T-helper 2 cell (primary cell): ENCODE measurements at places on chromosomes 2 and 18.

DNA sequence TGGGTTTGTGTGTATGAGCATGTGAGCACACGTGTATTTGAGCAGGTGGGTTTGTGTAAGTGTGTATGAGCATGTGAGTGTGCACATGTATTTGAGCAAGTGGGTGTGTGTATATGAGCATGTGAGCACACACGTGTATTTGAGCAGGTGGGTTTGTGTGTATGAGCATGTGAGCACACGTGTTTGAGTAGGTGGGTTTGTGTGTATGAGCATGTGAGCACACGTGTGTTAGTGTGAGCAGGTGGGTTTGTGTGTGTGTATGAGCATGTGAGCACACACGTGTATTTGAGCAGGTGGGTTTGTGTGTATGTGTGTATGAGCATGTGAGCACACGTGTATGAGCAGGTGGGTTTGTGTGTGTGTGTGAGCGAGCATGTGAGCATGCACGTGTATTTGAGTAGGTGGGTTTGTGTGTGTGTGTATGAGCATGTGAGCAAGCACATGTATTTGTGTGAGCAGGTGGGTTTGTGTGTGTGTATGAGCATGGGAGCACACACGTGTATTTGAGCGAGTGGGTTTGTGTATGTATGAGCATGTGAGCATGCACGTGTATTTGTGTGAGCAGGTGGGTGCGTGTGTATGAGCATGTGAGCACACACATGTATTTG, 169.7 kb downstream of the TWIST2 start:
- no peak for DNase-seq

GRCh38 chr18:23257137-23257536, 121.9 kb downstream of the CABLES1 start:
- no peak for DNase-seq

- no peak for DNase-seq
Observed at GRCh38 chr2:164478205-164478604, 143.1 kb downstream of the GRB14 start.

GRCh38 chr2:13030606-13031005, 313.9 kb downstream of the TRIB2 start:
- DNase-seq = no peak

DNA sequence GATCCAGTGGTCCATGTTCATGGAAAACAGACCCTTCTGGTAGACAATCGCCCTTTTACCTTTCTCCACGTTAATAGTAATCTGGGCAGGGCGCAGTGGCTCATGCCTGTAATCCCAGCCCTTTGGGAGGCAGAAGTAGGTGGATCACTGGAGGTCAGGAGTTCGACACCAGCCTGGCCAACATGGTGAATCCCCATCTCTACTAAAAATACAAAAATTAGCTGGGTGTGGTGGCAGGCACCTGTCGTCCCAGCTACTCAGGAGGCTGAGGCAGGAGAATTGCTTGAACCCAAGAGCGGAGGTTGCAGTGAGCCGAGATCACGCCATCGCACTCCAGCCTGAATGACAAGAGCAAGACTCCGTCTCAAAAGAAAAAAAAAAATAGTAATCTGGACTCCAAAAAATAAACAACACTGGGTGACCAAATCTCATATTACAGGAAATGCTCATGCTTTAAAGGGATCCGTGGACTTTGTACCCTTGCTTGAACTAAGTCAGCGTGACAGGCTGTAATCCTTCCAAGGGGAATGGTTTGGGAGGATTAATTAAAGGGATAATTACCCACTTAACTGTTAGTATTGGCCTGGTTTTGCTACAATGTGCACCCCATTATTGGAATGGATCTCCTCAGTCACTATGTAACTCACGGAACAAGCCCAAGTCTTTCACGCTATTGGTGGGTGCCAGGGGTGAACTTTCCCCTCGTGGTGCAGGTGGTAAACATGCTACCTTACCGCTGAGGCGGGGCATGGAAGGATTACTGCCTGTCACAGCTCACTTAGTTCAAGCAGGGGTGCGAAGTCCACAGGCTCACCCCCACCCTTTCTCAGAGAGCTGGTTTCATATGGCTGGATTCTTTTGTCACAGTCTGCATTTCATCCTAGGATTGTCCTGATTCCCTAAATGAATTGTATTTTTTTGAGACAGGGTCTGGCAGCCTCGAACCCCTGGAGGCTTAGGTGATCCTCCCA, 36.7 kb downstream of the PROC start:
- no peak for DNase-seq

GRCh38 chr18:52577795-52578194, 237.8 kb downstream of the DCC start:
- DNase-seq = no peak

GRCh38 chr2:86274918-86275275, 62.5 kb downstream of the REEP1 start:
- no peak for DNase-seq

- DNase-seq = no peak
Observed at GRCh38 chr2:35938838-35939237, 416.7 kb upstream of the CRIM1 start.

DNA sequence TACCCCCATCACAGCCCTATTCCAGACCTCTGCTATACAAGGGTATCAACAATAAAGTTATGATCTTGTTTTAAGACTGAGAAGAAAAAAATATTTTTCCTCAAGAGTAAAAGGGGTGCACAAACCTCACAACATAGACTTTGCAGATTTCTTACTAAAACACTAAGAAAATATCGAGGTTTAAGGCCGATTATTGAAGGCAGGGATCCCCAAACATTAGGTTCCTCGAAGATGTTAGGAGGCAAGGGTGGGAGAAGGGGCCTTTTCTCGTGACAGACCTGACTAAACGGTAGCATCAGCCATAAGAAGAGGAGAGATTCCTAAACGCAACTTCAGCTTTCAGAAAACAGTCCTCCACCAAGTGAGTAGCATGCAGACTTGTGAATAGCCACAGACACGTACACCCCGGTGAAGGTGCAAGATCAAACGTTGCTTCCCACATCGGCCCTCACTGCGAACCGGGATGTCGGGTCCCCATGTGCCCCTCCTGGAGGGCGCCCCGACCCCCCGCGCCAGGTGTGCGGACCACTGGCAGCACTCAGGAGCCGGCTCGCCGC, 678 bp downstream of the PIAS2 start:
- DNase-seq = no peak

GRCh38 chr2:217366966-217367365, 507.1 kb upstream of the TNP1 start:
- no peak for DNase-seq

- no peak for DNase-seq
Observed at GRCh38 chr2:224937887-224938286, 104.4 kb downstream of the DOCK10 start.

DNA sequence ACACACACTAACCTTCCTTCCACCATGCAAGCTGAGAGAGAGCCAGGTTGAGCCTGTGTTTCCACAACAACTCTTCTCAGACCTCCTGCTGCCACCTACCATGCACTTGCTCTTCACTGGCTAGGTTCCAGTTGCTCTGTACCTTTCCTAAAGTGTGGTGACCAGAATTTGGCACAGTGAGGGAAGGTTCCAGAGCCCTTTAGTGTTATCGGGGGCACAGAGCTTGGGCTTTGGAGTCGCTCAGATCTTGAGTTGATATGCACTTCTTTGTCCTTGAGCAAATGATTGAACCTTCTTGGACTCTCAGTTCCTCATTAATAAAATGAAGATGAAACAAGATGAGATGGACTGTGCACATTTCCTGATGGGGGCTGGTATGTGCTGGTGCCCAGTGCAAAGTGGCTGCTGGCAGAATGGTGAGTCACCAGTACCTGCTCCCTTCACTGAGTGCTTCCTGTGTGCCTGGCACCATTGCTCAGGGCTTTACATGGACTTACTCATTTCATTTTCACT, 47.1 kb downstream of the NEDD4L start:
- no peak for DNase-seq

GRCh38 chr2:30710016-30710415, 97.2 kb downstream of the CAPN13 start:
- no peak for DNase-seq

- no peak for DNase-seq
Observed at GRCh38 chr18:48007955-48008701, 77.7 kb upstream of the SMAD2 start.

DNA sequence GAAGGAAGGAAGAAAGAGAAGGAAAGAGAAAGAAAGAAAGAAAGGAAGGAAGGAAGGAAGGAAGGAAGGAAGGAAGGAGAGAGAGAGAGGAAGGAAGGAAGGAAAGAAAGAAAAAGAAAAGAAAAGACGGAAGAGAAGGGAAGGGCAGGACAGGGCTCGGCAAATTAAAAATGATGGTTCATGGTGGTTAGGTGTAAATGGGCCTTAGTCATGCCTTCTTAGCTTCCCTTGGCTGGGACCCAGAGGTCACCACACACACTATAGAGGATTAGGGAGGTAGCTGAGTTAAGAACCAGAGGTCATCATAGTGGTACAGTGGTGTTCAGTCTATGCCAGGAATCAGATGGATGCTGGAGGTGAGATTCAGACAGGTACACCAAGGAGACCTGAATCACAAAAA, 9.3 kb upstream of the ATL2 start:
- DNase-seq = no peak

DNA sequence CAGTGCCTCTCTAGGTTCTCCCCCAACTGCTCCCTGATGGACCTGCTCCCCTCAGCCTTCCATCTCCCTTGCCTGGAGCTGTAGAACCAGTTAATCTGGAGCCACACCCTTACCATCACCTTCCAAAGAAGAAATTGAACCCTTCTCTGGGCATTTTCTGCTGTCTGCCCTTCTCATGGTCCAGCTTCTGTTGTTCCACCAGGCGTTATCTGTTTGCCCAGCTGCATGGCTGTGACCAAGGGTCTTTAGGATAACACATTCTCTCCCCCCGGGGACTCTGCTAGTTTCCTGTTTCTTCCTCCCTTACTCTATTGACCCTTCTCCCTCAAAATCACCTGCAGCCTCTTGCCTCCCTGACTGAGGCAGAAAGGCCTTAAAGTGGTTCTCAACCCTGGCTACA, 3.2 kb upstream of the ANKRD53 start:
- DNase-seq = no peak

- no peak for DNase-seq
Observed at GRCh38 chr2:48433682-48434081, 96.3 kb upstream of the STON1 start.

- no peak for DNase-seq
Observed at GRCh38 chr2:124586835-124587234, 561.7 kb downstream of the CNTNAP5 start.

- DNase-seq = no peak
Observed at GRCh38 chr2:23213196-23213595, 171.8 kb upstream of the KLHL29 start.

GRCh38 chr2:201965550-201965949, 68.1 kb upstream of the FZD7 start:
- no peak for DNase-seq

DNA sequence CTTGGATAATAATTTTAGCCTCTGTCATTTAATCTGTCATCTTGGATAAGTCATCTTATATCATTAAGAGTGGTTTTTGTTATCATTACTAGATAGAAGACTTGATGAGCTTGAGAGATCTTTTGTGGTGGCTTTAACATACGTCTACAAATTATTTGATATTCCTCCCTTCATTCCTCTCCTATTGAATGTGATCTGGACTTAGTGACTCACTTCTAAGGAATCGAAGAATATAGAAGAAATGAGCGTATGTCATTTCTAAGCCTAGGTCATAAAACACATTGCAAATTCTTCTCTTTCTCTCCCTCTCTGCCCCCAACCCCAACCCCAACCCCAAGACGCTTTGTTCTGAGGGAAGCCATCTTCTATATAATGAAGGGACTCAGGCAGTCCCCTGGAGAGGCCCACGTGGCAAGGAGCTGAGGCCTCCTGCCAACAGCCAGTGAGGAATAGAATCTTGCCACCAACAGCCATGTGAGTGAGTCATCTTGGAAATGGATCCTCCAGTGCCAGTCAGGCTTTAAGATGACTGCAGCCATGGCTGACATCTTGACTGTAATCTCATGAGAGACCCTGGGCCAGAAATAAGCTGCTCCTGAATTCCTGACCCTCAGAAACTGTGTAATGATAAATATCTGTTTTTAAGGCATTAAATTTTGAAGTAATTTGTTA, 221.6 kb upstream of the SP5 start:
- DNase-seq = no peak

- DNase-seq = peak; percentile 6
Observed at GRCh38 chr2:240787521-240788472, 32.2 kb downstream of the KIF1A start.

GRCh38 chr2:233007739-233008138, 5.3 kb downstream of the NGEF start:
- DNase-seq = no peak
